ENCODE measurements at places on chromosomes 7 and 10. TPM values are rescaled to one million over a fixed set of nuclear protein-coding genes. Genes with fewer than 3 reads are reported as not detected.

- no peak for DNase-seq
These were observed 50.5 kb downstream of the VCL start for GRCh38 chr10:74048433-74048832.

- DNase-seq, result no peak
These were observed 223.6 kb downstream of the ARL4A start for GRCh38 chr7:12911053-12911452.

The CPA4 gene
- total RNA-seq, result 22.7 TPM

DNA sequence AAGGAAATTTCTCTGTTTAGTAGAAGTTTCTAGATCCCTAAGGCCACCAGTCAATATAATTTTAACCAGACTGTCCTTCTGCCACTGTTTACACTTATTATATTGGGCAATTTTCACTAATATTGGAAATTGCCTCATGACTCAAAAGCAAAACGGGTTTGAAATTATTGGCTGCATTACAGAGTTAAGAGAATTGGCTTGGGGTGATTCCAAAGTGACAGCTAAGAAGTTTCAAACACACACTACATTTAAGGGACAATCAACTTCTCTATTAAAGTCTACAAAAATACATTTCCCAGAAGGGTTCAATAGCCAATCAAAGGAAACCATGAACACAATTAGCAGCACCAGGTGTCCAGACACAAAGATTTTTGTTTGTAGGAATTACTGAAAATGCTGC is 111.9 kb downstream of the NEBL start:
- DNase-seq, result no peak

The CALML5 gene
- not detected for total RNA-seq

DNA sequence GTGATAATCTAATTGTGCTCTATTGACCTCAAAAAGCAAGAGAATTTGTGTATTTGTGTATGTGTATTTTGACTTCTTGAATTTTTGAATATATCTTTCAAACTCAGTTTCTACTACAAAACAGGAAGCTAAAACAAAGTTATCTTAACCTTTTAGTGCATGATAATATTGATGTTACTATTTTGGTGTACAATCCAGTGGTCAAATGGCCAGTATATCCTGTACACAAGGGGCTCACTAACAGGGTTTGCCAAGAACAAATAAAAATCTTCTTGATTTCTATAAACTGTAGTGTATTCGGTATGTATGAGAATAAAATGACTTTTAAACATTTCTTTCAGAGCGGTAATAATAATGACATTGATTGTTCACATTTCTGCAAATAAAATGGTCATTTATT is 69.6 kb downstream of the FOXP2 start:
- no peak for DNase-seq

The ADRB1 gene
- total RNA-seq, result 1.1 TPM

The ITGB8 gene
- 107 TPM for total RNA-seq

GRCh38 chr7:122674502-122674901 is 24.4 kb downstream of the RNF133 start:
- DNase-seq, result peak; percentile 71
